Activated naive CD8-positive, alpha-beta T cell treated with anti-CD3 and anti-CD28 coated beads for 36 hours (primary cell): ENCODE measurements at places on chromosomes 1 and 21.

DNA sequence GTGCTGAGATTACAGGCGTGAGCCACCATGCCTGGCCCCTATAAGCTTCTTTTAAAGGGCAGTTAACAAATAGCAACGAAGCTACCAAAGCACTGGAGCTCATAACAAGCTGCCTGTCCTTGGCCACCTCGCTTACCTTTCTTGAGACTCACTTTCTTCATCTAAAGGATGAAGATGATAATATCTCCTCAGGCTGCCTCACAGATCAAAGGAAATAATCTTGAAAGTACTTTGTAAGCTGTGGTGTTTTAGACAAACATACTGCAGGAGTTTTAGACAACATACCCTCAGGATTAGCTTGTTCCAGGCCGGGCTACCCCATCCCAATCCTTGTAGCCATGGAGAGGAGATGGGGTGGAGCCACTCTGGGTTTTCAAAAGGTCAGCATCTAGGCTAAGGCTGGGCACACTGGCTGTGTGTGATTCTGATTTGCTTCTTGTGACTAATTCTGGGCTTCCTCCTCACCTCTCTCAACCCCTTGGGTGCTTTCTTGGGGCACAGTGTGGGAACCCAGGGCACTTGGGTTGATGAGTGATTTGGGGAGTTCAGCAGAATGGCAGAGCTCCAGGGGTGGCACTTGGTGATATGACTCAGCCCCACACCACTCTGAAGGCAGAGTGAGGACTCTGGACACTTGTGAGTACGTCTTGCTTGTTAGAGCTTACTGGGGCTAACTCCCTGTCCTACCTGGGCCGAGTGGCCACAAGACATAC is 5.2 kb downstream of the GPR25 start:
- H3K4me3 ChIP-seq, result no peak overlapping the region
- peak; percentile 54 for DNase-seq
- H3K27me3 ChIP-seq, result peaks cover 34% of the 10 kb centered on the region
- H3K4me1 ChIP-seq, result peaks cover 20% of the 10 kb centered on the region
- no peaks in the 10 kb centered on the region for H3K36me3 ChIP-seq

- no peak overlapping the region for H3K27ac ChIP-seq
- H3K4me3 ChIP-seq, result no peak overlapping the region
- H3K27me3 ChIP-seq, result peaks cover 44% of the 10 kb centered on the region
- no peak for DNase-seq
- H3K4me1 ChIP-seq, result peaks cover 4% of the 10 kb centered on the region
Observed at GRCh38 chr1:110159168-110159567, 8.9 kb downstream of the SLC6A17 start.

- DNase-seq, result no peak
- H3K4me3 ChIP-seq, result no peak overlapping the region
- peaks cover 46% of the 10 kb centered on the region for H3K27me3 ChIP-seq
- H3K36me3 ChIP-seq, result no peaks in the 10 kb centered on the region
Observed at GRCh38 chr1:93443454-93443853, 4.5 kb upstream of the FNBP1L start.

DNA sequence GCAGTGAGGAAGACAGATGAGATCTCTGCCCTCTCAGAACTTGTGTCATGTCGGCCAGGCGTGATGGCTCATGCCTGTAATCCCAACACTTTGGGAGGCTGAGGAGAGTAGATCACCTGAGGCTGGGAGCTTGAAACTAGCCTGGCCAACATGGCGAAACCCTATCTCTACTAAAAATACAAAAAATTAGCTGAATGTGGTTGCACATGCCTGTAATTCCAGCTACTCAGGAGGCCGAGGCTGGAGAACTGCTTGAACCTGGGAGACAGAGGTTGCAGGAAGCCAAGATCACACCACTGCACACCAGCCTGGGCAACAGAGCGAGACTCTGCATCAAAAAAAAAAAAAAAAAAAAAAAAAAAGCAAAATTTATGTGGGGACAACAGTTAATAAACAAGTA is 40.9 kb upstream of the RALGPS2 start:
- H3K27ac ChIP-seq, result no peak overlapping the region
- H3K27me3 ChIP-seq, result no peaks in the 10 kb centered on the region
- H3K4me1 ChIP-seq, result peaks cover 5% of the 10 kb centered on the region
- H3K4me3 ChIP-seq, result no peak overlapping the region
- DNase-seq, result no peak

DNA sequence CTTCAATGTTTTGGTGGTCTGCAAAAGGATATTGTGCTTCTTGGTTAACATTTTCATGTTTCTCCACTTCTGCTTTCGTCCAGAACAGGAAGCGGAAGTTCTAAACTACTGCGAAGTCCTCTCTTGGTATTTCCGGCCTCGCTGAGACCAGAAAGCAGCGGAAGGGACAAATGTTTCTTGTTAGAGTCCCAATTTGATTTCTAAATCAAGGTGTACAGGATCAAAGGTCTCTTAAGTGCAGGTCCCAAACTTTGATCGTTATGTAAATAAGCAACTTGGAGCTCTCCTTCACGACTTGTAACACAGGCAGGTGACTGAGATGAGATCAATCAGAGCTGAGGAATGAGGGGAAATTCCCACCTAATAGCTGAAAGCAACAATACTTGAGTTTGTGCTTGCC is 40.1 kb upstream of the HMCN1 start:
- H3K4me1 ChIP-seq, result peaks cover 14% of the 10 kb centered on the region
- H3K27me3 ChIP-seq, result no peaks in the 10 kb centered on the region
- peak overlapping the region; percentile 91 for H3K27ac ChIP-seq
- peak; percentile 15 for DNase-seq

GRCh38 chr1:44227211-44227610 is 13.9 kb downstream of the DMAP1 start:
- DNase-seq, result no peak
- H3K36me3 ChIP-seq, result no peaks in the 10 kb centered on the region
- H3K27ac ChIP-seq, result no peak overlapping the region
- no peaks in the 10 kb centered on the region for H3K27me3 ChIP-seq
- H3K4me1 ChIP-seq, result peaks cover 11% of the 10 kb centered on the region

GRCh38 chr1:181910905-181911304 is 150.6 kb downstream of the ZNF648 start:
- peaks cover 17% of the 10 kb centered on the region for H3K27me3 ChIP-seq
- no peaks in the 10 kb centered on the region for H3K4me1 ChIP-seq
- no peaks in the 10 kb centered on the region for H3K36me3 ChIP-seq
- H3K4me3 ChIP-seq, result no peak overlapping the region
- H3K27ac ChIP-seq, result no peak overlapping the region
- DNase-seq, result no peak

DNA sequence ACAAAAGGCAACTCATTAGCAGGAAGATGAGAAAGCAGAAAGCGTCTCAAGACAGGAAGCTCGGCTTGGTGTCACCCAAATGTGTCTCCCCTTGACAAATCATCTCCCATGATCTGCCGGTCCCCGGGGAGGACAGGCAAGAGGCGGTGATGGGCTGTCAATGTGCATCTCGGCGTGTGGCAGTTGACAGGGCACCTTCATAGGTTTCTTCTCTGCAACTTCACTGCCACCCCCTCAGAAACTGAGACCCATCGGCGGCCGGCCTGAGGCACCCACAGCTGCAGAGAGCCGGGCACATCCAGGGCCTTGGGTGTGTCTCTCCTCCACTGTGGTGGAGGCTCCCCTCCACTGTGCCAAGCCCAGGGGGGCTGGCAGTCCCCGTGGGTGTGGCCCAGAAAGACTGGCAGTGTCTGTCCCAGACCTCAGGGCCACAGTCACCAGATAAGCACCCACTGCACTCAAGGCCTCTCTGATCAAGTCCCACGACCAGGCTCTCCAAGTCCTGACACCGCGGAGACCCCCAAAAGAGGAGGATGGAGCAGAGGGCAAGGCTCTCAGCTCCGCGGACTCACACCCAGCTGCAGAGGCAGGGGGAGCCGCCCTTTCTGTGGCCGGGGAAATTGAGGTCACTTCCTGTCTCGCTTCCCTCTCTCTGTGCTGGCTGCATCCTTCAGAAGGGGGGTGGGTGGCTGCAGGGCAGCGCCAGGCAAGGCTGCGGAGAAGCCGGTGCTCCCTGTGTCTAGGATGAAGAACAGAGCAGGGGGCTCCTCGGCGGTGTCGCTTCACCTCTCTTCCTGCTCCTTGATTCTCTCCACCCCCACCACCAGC is 39.6 kb upstream of the LBR start:
- H3K36me3 ChIP-seq, result no peaks in the 10 kb centered on the region
- peak overlapping the region; percentile 98 for H3K27ac ChIP-seq
- peak overlapping the region; percentile 89 for H3K4me3 ChIP-seq

- H3K4me1 ChIP-seq, result no peaks in the 10 kb centered on the region
- peaks cover 10% of the 10 kb centered on the region for H3K27me3 ChIP-seq
- H3K4me3 ChIP-seq, result no peak overlapping the region
- H3K27ac ChIP-seq, result no peak overlapping the region
- H3K36me3 ChIP-seq, result no peaks in the 10 kb centered on the region
- no peak for DNase-seq
Observed at GRCh38 chr1:237199026-237199425, 157.0 kb downstream of the RYR2 start.

DNA sequence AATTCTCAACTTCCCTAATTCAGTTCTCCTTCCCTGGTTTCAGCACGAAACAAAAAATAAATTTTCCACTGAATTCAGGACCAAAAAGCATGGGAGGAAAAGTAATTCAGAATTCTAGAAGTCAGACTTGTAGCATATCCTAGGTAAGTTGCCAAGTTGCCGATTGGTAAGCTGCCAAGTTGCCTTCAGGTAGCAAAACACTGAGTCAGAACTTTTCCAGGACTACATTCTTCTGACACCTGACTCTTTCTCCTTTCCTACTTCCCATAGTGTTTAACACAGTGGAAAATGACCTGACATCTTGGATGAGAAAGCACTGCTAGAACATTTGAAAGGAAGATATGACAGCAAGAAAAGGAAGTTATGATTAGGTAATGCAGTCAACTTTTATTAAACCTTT is 322.8 kb downstream of the SPATA17 start:
- no peak overlapping the region for H3K27ac ChIP-seq
- H3K27me3 ChIP-seq, result no peaks in the 10 kb centered on the region
- H3K4me3 ChIP-seq, result no peak overlapping the region

DNA sequence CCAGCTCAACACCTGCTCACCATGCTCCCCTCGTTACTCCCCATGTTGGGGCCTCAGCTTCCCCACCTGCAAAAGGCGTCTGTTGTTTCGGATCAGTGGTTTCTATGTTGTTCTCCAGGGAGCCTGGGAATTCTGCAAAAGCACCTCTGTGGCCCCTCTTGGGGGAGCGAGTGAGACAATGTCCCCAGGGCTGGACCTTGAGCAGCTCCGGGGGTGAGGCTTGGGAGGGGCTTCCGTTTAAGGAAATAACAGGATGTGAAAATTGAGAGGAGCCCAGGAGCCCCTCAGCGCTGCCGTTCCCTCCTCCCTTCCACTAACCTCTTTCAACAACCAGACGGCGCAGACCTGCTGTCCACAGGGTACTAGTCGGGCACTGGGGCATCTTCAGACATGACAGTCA is 98.5 kb upstream of the IFFO2 start:
- no peaks in the 10 kb centered on the region for H3K36me3 ChIP-seq
- peaks cover 47% of the 10 kb centered on the region for H3K27me3 ChIP-seq
- peaks cover 9% of the 10 kb centered on the region for H3K4me1 ChIP-seq
- no peak overlapping the region for H3K4me3 ChIP-seq
- no peak for DNase-seq

DNA sequence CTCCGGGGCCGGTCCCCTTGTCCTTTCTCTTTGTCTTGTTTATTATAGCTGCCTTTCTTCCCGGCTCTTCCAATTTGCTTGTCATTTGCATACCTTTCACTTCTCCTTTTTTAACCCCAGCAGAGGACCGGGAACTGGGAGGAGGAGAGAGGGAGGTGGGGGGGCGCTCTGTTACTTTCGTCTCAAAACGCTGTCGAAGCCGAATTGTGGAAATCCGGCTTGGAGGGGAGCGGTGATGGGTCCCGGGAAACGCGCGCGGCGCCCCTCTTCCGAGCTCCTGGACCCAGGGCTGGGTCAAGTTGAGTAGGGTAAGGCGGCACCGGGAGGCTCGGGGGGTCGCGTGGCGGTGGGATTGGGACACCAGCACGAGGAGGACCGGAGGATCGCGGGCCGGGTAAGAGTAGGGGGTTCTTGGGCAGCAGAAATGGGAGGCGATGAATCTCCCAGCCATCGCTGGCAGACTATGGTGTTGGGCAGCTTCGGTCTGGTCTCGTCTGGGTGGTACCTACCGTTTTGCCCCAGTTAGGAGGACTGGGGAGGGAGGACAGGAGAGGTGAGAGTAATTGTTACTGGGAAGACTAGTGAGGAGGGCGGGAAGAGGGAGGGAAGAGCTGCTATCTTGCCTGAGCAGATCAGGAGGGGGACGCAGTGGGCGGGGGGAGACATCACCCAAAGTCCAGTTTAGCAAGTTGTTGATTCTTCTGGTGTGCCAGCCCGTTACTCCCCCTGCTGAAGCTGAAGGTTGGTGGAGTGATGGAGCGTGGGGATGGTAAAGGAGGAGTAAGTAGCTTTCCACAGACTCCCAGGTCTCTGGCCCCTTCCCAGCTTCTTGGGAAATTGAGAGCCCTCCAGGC is 1.5 kb downstream of the PROX1 start:
- peaks cover 7% of the 10 kb centered on the region for H3K36me3 ChIP-seq
- DNase-seq, result no peak
- H3K4me1 ChIP-seq, result peaks cover 35% of the 10 kb centered on the region
- H3K27me3 ChIP-seq, result peaks cover 90% of the 10 kb centered on the region
- peak overlapping the region; percentile 88 for H3K4me3 ChIP-seq
- H3K27ac ChIP-seq, result no peak overlapping the region

DNA sequence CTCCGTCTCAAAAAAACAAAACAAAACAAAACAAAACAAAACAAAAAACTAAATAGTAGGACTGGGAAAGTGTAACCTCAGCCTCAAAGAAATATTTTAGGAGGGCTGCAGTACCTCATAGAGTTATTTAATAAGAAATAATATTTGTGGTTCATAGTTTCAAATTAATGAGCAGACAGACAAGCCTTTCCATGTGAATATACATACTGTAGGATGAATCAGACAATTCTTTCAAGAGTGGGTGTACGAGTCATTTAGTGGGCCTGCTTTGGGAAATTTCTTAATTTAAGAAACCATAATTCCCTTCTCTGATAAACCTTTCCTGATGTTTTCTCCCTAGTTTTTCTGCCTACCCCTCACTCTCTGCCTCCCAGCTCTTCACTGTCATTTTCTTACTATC is 52.5 kb downstream of the CDC14A start:
- H3K27ac ChIP-seq, result no peak overlapping the region
- H3K4me3 ChIP-seq, result no peak overlapping the region
- no peak for DNase-seq
- H3K27me3 ChIP-seq, result no peaks in the 10 kb centered on the region

- DNase-seq, result peak; percentile 55
- no peaks in the 10 kb centered on the region for H3K27me3 ChIP-seq
- peaks cover 63% of the 10 kb centered on the region for H3K4me1 ChIP-seq
- H3K27ac ChIP-seq, result peak overlapping the region; percentile 74
- H3K36me3 ChIP-seq, result peaks cover 34% of the 10 kb centered on the region
Observed at GRCh38 chr21:45104560-45104959, 30.2 kb downstream of the ADARB1 start.

DNA sequence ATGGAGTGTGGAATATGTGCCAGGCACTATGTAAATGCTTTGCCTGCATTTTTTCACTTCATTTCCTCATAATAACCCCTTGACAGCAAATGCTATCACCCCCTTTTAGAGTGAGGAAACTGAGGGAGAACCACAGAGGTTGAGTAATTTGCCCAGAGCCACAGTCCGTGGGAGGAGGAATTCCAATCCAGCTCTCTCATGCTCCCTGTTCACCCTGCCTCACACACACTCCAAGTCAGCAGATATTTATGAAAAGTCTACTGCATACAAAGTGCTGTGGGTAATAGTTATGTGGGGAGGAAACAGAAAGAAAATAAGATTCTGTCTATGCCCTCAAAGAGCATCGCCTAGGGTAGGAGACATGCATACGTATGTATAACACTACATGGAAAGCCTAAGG is 30.9 kb upstream of the RBM15 start:
- no peaks in the 10 kb centered on the region for H3K27me3 ChIP-seq
- no peak overlapping the region for H3K4me3 ChIP-seq
- DNase-seq, result no peak
- H3K4me1 ChIP-seq, result peaks cover 2% of the 10 kb centered on the region
- H3K27ac ChIP-seq, result no peak overlapping the region
